NCI-H1417 treated with DMSO at 0.1 percent for 48 hours (cell line): ENCODE measurements at places on chromosomes 3 and 15.

GRCh38 chr3:185188816-185189215 lies 36.0 kb upstream of the C3orf70 start:
- peak; percentile 16 for DNase-seq

- no peak for DNase-seq
These were observed 19.7 kb upstream of the UACA start for GRCh38 chr15:70783041-70783440.

GRCh38 chr15:34783431-34783830 lies 11.9 kb downstream of the ACTC1 start:
- DNase-seq: no peak

GRCh38 chr3:9795207-9795606 lies 2.3 kb downstream of the ARPC4 start:
- DNase-seq: no peak

DNA sequence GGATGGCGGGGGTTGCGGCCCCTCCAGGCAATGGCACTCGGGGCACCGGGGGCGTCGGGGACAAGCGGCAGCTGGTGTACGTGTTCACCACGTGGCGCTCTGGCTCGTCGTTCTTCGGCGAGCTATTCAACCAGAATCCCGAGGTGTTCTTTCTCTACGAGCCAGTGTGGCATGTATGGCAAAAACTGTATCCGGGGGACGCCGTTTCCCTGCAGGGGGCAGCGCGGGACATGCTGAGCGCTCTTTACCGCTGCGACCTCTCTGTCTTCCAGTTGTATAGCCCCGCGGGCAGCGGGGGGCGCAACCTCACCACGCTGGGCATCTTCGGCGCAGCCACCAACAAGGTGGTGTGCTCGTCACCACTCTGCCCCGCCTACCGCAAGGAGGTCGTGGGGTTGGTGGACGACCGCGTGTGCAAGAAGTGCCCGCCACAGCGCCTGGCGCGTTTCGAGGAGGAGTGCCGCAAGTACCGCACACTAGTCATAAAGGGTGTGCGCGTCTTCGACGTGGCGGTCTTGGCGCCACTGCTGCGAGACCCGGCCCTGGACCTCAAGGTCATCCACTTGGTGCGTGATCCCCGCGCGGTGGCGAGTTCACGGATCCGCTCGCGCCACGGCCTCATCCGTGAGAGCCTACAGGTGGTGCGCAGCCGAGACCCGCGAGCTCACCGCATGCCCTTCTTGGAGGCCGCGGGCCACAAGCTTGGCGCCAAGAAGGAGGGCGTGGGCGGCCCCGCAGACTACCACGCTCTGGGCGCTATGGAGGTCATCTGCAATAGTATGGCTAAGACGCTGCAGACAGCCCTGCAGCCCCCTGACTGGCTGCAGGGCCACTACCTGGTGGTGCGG lies 1.9 kb downstream of the CHST2 start:
- DNase-seq: no peak

DNA sequence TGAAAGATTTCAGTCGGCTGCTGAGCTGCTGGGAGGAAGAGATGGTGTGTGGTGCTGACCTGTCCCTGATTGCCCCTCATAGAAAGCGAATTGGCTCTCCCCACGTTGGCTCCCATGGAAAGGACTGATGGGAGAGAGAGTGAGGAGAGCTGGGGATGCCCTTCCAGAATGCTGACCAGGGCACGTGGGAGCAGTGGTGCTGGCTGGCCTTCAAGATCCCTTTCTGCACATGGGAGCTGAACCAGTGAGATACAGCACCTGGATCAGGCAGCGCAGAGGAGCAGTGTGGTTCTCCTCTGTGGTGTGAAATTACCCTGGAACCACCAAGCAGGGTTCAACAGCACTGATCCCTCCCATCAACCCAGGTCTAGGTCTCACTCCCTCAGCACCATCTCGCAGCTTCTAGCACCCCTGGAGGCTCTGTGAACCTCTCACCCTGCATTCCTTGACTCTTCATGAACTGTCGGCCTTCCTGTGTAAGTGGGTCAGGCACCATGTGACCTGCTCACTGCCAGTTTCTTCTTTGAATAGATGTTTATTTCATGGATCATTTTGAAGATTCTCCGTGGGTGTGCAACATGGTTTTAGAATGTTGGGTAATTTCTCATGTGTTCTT lies 55.7 kb downstream of the CACNA1D start:
- DNase-seq: no peak

- no peak for DNase-seq
These were observed 58.1 kb upstream of the CA12 start for GRCh38 chr15:63439536-63440264.

GRCh38 chr15:72859017-72859756 lies 75.6 kb upstream of the ADPGK start:
- no peak for DNase-seq

DNA sequence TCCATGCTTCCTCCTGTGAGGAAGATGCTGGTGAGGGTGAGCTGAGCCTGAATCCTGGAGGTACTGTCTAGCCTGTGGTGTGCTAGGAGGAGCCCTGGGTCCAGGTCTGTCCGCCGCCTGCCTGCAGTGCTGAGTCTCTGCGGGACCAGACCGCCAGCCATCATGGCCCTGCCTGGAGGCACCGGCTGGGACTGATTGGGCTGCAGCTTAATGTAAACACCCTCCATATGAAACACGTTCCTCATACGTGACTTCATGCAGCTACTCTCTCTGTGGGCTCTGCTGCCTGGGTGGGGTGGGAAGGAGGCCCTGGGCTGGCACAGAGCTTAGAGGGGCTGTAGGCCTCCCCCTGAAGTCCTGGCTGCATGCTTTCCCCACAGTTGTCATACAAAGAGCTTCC lies 67.4 kb downstream of the FBLN2 start:
- no peak for DNase-seq

DNA sequence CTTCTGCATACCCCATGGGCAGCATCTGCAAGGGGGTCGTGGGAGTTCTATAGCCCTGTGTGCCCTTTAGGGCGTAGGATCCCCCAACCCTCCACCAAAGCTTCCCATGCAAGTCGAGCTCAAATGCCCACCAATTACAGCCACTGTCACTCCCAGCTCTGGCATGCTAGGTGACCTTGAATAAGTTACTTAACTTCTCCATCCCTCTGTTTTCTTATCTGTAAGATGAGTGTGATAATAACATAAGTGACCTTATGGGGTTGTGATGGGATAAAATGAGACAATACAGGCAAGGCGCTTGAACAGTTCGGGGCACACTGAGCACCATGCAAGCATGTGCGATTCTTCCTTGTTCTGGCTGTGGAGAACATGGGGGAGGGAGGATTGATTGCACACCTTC lies 74.8 kb upstream of the POMGNT2 start:
- no peak for DNase-seq

DNA sequence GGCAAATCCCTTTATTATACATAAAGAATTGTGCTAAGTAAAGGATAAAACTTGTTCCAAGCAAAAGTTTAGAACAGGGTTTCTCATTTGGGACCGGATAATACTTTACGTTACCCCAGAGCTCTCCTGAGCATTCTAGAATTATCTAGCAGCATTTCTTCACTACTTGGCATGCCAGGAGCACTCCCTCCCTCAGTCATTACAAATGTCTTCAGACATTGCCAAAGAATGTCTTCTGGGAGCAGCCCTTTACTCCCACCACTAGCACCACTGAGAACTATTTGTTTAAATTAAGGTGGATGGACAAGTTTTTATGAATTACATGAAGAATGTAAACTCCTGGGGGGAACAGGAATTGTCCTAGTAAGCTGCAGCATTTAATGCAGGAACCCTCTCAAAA lies 516.4 kb downstream of the GBE1 start:
- DNase-seq: no peak

GRCh38 chr3:128579927-128580326 lies 70.7 kb downstream of the RPN1 start:
- no peak for DNase-seq

DNA sequence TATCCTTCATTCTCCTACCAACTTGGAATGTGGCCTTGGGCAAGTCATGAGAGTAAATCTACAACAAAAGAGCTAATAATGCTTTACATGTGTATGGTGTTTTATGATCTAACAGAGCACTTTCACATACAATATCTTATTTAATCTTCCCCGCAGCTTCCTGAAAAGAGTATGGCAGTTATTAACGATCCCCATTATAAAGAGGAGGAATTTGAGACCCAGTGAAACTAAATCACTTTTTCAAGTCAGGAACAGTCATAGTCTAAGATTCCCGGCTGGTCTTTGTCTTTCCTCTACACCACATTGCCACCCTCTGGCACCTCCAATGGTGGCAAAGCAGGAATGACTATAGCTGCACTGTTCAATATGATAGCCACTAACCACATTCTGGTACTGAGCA lies 69.7 kb upstream of the CMSS1 start:
- DNase-seq: no peak

DNA sequence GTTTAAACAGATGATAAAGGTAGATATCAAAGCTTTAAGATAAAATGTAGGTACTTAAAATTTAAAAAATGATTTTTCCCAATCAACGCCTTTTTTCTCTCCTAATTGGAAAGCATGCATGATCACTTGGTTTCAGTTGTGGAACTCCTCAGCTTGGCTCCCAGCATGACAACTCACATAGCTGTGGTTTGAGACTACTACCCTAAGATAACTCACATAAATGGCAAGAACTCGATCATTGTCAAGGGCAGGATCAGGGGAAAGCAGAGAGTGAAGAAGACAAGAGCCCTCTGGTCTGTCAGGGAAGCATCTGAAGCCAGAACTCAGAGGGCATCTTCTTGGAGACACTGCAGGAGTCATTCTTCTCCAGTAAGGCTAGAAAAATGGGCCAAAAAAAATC lies 516.7 kb downstream of the NTRK3 start:
- DNase-seq: no peak

DNA sequence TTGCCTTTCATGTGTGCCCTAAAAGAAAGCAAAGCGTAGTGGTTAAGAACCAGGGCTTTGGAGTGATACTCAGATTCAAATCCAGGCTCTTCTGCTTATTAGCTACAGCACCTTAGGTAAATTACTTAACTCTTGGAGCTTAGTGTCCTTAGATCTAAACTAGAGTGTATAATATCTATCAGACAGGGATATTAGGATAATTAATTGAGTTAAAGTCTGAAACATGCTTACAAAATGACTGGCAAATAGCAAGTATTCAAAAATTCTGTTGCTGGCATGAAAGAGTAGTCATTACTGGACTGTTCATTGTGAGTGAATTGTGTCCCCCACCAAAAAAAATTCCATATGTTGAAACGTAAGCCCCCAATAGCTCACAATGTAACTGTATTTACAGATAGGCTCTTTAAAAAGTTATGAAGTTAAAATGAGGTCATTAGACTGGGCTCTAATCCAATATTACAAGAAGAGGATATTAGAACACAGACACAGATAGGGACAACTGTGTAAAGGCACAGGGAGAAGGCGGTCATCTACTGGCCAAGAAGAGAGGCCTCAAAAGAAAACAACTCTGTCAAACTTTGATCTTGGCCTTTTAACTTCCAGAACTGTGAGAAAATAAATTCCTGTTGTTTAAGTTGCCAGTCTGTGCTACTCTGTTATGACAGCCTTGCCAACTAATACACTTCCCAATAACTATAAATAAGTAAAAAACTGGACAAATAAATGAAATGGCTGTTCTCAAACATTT lies 60.4 kb upstream of the LRRC3B start:
- no peak for DNase-seq
